ENCODE measurements at places on chromosomes 7 and 10.

GRCh38 chr10:60594476-60595051, 183.7 kb upstream of the CDK1 start:
- DNase-seq: no peak

GRCh38 chr7:23205909-23206767, 24.3 kb downstream of the NUP42 start:
- DNase-seq: no peak

- no peak for DNase-seq
Observed at GRCh38 chr7:158684329-158684728, 20.3 kb downstream of the NCAPG2 start.

GRCh38 chr10:118508863-118509262, 86.6 kb downstream of the PRLHR start:
- DNase-seq: no peak

DNA sequence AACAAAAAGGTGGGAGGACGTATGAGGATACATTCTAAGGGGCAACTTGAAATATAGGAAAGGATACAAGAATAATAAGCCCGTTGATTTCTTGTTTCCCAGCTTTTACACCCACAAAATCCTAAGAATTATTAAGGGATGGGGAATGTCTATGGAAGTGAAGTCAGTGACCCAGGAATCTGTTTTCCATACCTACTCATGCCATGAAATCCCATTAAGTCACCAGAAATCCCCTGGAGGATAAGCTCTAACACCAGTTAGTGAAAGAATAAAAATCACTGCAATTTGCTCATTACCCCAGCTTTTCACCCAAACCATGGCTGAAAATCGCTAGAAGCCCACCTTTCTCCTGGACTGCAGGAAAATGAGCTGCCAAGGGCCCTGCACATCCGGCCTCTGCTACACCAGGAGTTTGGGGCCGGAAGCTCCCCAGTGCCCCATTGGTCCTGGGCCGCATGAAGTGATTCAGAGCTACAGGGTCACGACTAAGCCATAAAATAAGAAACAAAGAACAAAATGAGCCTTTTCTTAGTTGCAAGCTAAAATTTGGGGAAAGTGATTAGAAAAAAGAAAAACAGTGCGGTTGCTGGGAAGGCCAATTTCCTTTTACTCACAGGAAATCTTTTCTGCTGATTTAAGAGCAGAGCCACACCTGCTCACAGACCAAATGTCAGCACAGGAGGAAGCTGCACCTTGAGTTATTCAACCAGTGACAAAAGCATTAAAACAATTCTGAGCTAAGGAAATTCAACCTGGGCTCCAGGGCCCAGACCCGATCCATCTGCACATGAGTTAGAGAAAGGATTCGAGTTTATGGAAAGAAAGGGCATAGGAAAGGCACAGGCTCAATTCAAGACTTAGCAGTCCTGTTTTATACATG, 40.3 kb downstream of the HIPK2 start:
- no peak for DNase-seq

Data from stimulated activated CD4-positive, alpha-beta T cell treated with anti-CD3 and anti-CD28 coated beads, Interleukin-1b, Interleukin-23, amount 100 ng/mL, for 4 hours (primary cell).